ENCODE measurements at places on chromosomes 16 and 17. TPM values are rescaled to one million over a fixed set of nuclear protein-coding genes. Genes with fewer than 3 reads are reported as not detected.

Gene CYBA
- 21.2 TPM for total RNA-seq

Gene LCMT1
- total RNA-seq, result 64.8 TPM

Gene SYNGR2
- 41.3 TPM for total RNA-seq

Gene ITGAD
- not detected for total RNA-seq

Gene MSLN
- not detected for total RNA-seq

Gene TEKT3
- total RNA-seq, result not detected

Gene MPP3
- 4.4 TPM for total RNA-seq

Gene SCGB1C2
- not detected for total RNA-seq

Gene CES1
- 0.56 TPM for total RNA-seq

Gene CD300H
- not detected for total RNA-seq

Gene AIPL1
- not detected for total RNA-seq

Gene APOH
- not detected for total RNA-seq

Gene GRB7
- not detected for total RNA-seq

Gene ATXN1L
- total RNA-seq, result 6.5 TPM

Gene FLYWCH1
- 126 TPM for total RNA-seq

Gene OMG
- not detected for total RNA-seq

Gene FBRS
- total RNA-seq, result 14.5 TPM

Gene HEXIM2
- 20.6 TPM for total RNA-seq

Gene HOXB4
- 0.86 TPM for total RNA-seq

Gene KCNJ16
- total RNA-seq, result not detected

Gene HCRT
- not detected for total RNA-seq

Gene B4GALNT2
- total RNA-seq, result 0.03 TPM

Gene EPN3
- total RNA-seq, result not detected

Gene GOT2
- total RNA-seq, result 128 TPM

Gene ELMO3
- not detected for total RNA-seq

Gene ATP2C2
- not detected for total RNA-seq

Gene CHTF8
- total RNA-seq, result 166 TPM

Gene ABCA3
- total RNA-seq, result 1.1 TPM

Gene CCL16
- not detected for total RNA-seq

Gene TM4SF5
- not detected for total RNA-seq

Gene TBC1D3H
- total RNA-seq, result not detected

Gene GNG13
- not detected for total RNA-seq

Gene TP53TG3F
- total RNA-seq, result not detected

Gene KRTAP4-16
- not detected for total RNA-seq

Gene PLEKHM1
- 3.1 TPM for total RNA-seq

Gene RGS9
- not detected for total RNA-seq

Gene SNAI3
- not detected for total RNA-seq

Gene SMIM5
- total RNA-seq, result not detected

Gene RBFOX1
- not detected for total RNA-seq

Gene ZG16B
- total RNA-seq, result 2.7 TPM

Gene CLEC18A
- total RNA-seq, result 0.03 TPM

Gene NPIPA3
- total RNA-seq, result 0.43 TPM

Gene COL1A1
- total RNA-seq, result 261 TPM

Gene PERCC1
- total RNA-seq, result not detected

Gene MAPT
- 0.43 TPM for total RNA-seq

Gene CCDC200
- not detected for total RNA-seq

Gene TTLL6
- total RNA-seq, result not detected

Gene CAMTA2
- 5.6 TPM for total RNA-seq
